ENCODE measurements at places on chromosomes 2 and 18.

GRCh38 chr2:60446413-60447267 lies 106.8 kb downstream of the BCL11A start:
- DNase-seq: no peak

GRCh38 chr2:128306081-128306930 lies 12.4 kb downstream of the HS6ST1 start:
- peak; percentile 11 for DNase-seq

DNA sequence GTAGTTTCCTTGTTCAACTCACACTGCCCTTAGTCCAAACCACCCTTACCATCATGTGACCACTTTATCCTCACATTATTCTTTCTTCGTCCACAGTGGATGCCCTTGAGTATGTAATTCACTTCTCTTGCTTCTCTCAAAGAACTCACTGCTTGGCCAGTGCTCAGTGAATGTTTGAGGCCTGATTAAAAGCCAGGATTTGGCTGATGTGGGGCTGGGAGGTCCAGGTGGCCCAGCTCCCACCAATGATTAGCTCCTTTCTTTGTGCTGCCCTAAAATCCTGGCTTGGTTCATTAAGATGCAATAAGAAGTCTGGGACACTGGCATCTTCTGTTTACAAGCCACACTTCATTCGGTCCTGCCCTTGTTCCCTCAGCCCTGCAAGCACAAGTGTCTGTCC lies 97.8 kb upstream of the CELF4 start:
- DNase-seq: no peak

DNA sequence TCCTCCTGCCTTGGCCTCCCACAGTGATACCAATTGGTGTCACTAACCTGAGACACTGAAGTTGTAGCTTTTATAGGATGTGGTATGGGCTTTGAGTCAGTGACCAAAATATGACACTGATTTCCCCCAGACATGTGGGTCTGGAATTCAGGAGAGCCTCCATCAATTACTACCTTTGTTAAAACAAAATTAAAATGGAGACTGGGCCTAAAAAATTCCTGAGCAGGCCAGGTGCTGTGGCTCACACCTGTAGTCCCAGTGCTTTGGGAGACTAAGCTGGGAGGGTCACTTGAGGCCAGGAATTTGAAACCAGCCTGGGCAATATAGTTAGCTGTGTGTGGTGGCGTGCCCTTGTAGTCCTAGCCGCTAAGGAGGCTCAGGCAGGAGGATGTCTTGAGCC lies 36.9 kb upstream of the LIPG start:
- DNase-seq: no peak
